T-cell (primary cell): ENCODE measurements at places on chromosomes 3 and 15. TPM values are rescaled to one million over a fixed set of nuclear protein-coding genes. Genes with fewer than 3 reads are reported as not detected.

CCNDBP1 gene
- total RNA-seq: 91.3 TPM

DNA sequence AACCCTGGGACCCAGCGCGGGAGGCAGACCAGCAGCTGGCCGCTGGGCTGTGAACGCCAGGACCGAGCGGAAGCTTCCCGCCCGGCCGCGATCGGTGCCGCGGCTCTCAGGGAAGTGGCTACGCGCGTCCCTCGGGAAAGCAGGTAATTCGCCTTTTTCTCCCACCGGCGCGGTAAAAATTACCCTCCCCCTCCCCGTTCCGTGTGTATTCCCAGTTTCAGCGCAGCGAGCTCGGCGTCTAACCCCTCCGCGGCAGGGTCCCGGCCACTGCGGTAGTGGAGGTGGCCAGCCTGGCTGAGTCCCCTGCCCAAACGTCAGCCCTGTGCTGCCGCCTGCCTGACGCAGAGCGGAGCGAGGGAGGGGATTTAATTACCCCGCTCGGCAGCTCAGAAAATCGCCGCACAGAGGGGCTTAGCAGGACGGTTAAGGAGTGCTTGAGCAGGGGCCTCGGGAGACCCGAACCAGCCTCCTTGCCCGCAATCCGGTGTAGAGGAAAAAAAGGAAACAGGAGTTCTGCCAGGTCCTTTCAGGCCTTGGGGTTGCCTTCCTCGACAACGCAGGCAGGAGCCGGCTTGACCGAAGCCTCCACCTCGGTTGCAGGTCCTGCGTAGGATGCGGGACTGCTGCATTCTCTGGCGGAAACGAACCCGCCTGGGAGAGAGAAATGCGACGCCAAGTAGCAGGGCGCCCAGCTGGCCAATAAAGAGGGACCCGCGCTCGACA is 2.9 kb downstream of the GATA2 start:
- peak; percentile 25 for DNase-seq

RNF7 gene
- 59.0 TPM for total RNA-seq

- DNase-seq: no peak
Measured at GRCh38 chr15:76336254-76337058, at the start of gene ISL2. Gene ISL2, plus strand, starts transcription at chr15:76336773. Its CDS starts 111 bp downstream, at chr15:76336884.

- DNase-seq: no peak
Measured at GRCh38 chr3:38583688-38584087, 65.8 kb downstream of the SCN5A start.

DNA sequence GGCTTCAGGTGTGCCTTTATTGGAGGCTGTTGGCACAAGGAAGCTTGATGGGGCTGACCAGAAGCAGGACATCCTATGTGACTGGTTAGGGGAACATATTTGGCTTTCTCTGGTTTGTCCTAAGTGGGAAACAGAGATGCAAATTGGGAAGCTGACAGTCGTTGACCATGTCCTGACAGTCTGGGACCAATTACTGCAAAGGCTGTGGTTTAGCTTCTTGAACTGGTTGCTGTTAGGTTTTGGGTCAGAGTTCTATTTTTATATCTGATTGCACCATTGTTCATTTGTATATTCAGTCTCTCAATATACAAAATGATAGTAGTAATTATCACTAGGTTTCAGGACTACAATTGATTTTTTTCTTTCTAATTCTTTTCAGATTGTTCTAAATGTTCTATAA is 36.8 kb downstream of the SNTN start:
- DNase-seq: no peak

SLC6A11 gene
- total RNA-seq: not detected

NEK11 gene
- 4.5 TPM for total RNA-seq

DNA sequence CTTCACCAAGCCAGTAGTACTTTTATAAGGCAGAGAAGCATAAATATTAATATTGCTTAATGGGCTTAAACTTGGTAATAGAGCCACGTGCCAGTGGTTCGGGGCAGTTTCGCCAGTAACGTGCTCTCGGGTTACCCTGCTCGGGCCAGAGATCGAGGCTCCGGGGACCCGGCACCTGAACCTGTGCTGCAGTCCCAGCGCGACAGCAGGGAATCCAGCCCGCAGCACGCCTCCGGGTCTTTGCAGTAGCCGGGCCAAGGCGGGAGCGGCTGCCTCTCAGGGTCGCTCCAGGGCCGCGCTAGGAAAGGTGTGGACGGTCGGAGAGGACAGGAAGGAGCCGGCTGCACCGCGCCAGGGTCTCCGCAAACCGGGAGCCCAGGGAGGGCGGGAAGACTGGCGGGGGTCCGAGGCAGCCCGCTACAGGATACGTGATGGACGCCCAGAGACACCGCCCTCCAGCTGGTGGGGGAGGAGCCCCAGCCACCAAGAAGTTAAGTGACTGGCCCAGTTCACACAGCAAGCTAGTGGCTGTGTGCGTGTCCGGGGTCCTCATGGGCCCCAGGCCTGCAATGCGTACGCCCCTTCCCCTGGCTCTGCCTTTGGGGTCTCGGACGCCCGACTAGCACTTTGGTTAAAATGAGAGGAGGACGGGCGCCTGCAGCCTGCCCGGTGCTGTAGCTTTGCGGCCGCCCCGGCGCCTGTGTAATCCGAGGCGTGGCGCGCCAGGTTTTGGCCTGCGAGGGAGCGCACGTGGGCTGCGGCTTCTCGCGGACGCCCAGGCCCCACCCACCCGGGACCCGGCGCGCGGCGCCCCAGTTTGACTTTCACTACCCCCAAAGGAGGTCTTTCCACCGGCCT is 1.2 kb upstream of the PDE8A start:
- peak; percentile 91 for DNase-seq

DNA sequence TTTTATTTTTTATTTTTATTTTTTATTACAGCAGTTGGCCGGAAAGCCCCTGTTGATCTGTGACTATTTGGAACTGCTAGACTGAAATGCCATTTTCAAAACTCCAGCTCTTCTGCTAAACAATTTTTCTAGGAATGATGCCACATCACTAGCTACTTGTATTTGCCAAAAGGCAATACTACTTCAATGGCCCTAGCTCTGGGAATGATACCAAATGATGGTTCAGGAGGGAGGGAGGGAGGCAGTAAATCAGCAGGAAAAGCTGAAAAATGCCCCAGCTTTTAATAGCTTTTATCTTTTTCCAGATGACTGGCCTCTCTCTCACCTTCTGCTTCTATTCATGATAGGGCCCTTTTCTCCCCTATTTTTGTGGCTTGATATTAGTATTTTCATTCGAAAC is 2.6 kb upstream of the CHL1 start:
- no peak for DNase-seq

- no peak for DNase-seq
Measured at GRCh38 chr15:49830391-49830790, 209.5 kb downstream of the DTWD1 start.

DNA sequence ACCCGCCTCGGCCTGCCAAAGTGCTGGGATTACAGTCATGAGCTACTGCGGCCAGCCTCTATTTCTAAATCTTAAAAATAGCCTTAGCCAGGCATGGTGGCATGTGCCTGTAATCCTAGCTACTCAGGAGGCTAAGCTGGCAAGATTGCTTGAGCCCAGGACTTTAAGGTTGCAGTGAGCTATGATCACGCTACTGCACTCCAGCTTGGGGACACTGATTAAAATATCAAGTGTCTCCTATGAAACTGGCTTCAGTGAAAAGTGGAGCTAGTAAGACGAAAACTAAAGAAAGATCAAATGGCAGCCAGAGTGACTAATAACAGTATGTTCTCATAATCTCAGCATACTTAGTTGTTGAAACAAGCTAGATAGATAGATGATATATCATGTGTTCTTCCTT is 112.5 kb downstream of the STT3B start:
- DNase-seq: no peak

GRCh38 chr3:137217733-137218132 is 259.9 kb downstream of the IL20RB start:
- DNase-seq: no peak

DNA sequence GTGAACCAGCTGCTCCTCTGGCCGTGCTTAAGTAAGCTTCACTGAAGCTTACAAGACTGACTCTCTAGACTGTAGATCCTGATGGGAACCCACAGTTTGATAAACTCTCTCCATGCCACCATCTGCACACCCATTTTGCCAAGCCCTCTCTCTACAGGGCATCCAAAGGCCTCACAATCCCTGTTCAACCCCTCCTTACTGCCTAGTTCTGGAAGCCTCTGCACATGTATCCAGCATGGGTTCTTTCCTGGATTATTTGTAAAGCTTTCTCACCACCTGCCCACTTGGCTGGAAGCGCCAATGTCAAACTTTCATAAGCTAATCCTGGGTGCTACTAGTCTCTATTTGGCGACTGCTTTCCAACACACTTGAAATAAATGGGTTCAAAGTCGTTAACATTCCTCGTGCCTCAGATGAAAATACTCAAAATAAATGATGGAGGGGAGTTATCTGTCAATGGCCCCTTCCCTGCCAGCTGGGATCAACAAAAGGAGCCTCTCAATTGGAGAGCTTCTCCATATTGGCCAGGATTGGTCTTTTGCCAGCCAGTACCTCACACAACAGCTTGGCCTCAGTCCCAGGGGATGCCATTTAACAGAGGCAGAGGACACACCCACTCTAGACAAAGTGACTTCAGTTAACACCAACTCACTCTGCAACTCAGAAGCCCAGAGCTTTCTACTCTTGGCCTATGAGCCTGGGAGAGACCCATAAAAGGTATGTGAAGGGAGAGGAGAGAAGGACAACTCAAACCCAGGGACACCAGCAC is 48.1 kb downstream of the SH3BP5 start:
- no peak for DNase-seq
